ENCODE measurements at places on chromosomes 11 and 22.

DNA sequence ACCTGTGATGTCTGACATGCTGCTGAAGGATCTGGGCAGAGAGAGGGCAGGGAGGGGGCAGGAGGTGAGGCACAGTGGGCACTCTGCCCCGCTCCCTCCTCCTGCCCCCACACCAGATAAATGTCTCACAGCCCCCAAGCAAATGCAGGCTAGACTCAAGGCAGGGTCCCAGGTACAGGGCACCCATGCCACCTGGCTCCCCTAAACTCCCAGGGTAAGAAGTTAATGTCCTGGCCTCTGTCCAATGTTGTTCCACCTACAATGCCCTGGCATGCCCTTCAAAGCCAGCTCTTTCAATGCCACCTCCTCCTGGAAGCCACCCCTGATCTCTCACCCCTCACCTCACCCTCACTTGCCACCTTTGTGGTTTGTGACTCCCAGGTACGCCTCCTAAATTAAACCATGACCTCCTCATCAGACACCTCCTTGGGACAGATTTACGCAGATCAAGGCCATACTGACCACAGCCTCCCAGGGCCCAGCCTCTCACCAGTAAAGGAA, 16.0 kb downstream of the CARD10 start:
- no peak for DNase-seq

- DNase-seq = no peak
Observed at GRCh38 chr11:61079416-61080150, 22.7 kb upstream of the CD5 start.

DNA sequence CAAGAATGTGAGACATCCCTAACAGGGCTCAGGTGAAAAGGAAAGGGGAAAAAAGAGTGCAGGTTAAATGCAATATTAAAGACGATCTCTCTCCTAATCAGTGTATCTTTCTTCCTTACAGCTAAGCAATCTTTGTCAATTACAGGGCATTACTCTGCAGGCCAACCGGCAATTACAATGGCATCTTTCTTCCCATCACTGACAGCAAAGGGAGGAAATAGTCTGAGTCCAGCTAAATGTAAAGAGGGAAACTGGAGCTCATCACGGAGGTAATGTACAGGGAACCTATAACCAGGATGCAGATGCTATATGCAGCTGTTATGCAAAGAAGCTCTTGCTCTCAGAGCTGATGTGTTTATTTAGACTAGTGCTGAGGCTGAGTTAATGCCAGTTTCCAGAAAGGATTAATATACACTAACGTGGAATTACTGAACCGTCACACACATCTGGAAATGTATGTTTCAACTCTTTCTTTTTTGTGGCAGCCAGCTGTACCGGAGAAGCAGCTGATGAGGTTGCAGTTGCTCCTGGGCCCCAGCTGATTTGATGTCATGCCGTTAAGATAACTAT, 121.6 kb downstream of the KIRREL3 start:
- no peak for DNase-seq

- no peak for DNase-seq
Observed at GRCh38 chr22:24134090-24134846, 47.0 kb upstream of the SUSD2 start.

DNA sequence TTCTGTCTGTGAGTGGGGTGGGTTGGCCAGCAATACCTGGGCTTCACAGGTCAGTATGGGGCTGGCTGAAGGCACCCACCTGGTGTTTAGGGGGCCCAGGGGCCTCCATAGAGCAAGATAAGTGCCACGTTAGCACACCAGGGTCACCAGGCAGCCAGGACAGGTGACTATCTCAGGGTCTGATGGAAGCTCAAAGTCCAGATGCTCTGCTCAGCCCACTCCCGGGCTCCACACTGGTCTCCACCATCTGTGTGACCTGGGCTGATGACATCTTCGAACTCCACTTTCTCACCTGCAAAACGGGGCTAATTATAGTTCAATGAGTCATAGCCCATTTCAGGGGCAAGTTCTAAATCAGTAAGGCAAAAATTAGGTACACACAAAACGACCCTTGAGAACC, 39.4 kb upstream of the PRDM11 start:
- DNase-seq = no peak

DNA sequence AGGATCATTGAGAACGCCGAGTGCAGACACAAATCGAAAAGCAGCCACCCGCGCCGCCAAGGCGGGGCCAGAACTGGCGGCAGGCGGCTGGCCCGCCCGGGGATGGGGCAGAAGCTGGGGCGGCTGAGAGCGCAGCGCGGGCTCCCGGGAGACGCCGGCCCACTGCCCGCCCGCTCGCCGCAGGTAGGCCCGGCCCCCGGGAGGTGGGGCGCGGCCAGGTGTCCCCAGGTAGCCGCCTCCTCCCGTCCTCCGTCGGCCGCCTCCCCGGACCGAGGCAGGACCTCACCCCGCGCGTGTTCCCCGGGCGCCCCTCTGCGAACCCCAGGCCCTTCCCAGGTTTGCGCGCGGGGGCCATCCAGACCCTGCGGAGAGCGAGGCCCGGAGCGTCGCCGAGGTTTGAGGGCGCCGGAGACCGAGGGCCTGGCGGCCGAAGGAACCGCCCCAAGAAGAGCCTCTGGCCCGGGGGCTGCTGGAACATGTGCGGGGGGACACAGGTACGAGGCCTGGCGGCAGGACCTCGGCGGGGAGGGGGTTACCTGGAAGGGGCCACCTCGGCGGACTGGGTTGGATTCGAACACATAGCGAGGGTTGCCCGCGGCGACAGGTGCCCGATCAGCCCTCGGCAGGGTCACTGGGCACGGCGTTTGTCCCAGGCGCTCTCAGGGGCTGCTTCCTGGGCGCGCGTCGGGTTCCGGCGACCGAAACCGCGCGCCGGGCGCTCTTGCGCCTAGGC, at the start of gene PRRG4:
TSS of gene PRRG4 (plus strand) at position 248 of the 733 bp plus-strand sequence. CDS start 603 bp downstream, outside the sequence.
- no peak for DNase-seq

- DNase-seq = no peak
Observed at GRCh38 chr22:29267462-29267857, 321 bp downstream of the RHBDD3 start.

GRCh38 chr11:65454311-65454695, 31.7 kb downstream of the NEAT1 start:
- DNase-seq = no peak

- no peak for DNase-seq
Observed at GRCh38 chr22:29277927-29278326, 9.9 kb downstream of the EWSR1 start.

DNA sequence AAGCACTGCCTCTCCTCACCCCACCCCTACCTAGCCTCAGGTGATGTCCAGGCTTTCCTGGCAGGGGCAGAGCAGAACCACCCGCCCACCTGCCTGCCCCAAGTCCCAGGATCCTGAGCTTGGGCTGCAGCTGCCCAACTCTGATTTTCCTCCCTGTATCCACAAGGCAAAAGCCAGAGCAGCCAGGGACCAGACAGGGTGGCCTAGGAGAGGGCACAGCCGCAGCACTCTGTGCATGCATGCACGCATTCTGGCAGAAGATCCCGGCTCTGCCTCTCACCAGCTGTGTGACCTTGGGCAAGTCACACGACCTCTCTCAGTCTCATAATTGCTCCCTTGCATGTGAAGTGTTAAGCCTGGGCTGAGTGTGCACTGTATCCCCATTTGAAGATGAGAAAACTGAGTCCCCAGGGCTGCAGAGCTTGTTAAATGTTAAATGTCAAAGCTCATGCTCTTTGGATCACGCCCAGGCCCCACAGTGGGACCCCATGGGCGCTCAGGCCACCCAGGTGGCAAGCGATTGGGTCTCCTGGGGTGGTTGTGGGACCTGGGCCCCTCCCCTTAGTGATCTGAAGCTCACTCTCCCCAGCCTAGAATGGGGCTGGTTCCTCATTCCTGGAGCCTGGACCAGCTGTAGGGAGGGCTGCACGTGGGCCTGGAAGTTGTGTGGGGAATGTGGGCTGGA, 2.8 kb upstream of the CARNS1 start:
- no peak for DNase-seq

DNA sequence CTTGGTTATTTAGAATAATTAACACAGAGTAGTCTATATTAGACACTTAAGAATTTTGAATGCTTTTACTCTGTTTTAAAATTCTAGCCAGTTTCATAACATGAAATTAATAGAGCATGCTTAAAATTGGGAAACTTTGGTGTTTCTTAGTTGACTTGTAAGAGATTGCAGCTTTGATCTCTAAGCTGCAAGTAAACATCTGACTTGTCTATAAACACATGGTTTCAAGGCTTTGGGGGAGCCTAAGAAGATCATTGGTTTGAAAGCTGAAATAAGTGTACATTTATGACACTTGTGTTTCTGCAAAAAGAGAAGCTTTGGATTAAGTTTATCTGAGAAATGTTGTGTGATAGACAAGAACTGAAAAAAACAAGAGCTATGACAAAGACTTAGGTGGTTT, 37.8 kb downstream of the YAP1 start:
- DNase-seq = no peak

DNA sequence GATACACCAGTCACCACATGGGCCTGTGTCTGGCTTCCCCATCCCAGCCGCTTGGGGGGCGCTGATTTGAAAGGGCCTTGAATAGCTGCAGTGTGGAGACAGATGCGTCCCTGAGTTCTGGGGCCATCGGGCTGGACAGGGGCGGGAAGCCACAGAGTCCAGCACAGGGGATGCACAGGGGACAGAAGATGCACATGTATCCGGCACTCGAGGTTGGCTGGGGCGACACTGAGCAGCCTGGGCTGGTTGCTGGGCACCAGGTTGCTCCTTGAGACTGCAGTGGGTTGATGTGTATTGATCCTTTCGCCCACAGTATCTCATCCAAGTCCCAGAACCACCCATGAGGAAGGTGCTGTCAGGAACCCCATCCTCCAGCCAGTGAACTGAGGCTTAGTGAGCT, 99.3 kb upstream of the SYT13 start:
- DNase-seq = no peak

DNA sequence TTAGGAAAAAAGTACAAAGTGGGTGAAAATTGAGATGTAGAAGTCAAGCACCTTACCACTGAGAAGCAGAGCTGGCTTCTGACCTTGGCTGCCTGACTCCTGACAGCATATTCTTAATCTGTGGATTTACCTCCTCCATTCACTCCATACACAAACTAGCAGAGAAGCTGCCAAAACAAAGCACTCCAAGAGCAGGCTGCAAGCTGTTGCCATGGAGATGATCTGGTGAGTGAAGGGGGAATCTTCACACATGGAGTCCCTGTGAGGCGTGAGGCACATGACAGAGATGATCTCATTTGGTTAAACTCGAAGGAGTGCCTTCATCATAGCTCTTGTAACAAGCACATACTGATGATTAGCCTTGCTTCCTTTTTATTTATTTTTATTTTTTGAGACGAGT, 16.1 kb downstream of the COMMD9 start:
- DNase-seq = no peak

GRCh38 chr11:102846292-102846691, 2.9 kb upstream of the MMP3 start:
- no peak for DNase-seq

DNA sequence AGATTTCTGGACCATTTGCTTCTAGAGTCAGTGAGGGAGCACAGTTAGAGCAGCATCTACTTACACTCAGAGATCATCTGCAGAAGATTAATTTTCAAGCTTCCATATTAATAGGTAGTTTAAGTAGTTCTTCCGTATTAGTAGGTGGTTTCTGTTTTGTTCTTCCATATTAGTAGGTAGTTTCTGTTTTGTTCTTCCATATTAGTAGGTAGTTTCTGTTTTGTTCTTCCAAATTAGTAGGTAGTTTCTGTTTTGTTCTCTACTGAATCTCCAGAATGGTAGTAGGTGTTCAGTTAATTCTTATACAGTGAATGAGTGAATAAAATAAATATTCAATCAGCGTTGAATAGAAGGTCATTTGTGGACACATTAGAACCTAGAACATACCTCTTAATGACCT, 175.7 kb downstream of the TMEM135 start:
- DNase-seq = no peak

DNA sequence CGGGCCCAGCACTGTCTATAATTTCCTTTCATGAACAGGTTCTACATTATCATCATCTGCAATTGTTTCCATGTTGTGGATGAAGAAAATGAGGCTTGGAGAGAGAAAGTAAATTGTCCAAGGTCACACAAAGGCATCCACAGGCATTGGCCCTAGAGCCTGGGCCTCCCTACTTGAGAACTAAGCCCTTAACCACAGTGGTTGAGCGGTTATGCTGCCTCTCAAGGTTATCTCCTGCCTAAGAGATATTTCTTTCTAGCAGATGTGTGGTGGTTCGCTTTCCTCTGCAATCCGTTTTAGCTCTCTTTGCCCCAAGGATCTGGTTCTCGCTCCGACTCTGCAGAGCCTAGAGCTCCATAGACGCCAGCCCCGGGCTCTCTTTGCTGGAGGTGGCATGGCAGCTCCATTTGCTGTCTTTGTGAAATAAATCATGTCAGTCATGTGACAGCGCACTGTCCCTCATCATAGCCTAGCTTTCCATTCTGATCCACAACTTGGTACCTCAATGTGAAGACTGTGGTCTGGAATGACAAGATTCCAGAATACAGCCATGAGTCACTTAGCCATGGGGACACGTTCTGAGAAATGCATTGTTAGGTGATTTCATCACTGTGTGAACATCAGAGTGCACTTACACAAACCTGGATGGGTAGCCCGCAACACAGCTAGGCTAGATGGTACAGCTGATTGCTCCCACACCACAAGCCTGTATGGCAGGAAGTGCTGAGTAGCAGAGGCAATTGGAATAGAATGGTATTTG, 27.2 kb downstream of the RPS6KA4 start:
- no peak for DNase-seq
